ENCODE measurements at places on chromosomes 6 and 20.

DNA sequence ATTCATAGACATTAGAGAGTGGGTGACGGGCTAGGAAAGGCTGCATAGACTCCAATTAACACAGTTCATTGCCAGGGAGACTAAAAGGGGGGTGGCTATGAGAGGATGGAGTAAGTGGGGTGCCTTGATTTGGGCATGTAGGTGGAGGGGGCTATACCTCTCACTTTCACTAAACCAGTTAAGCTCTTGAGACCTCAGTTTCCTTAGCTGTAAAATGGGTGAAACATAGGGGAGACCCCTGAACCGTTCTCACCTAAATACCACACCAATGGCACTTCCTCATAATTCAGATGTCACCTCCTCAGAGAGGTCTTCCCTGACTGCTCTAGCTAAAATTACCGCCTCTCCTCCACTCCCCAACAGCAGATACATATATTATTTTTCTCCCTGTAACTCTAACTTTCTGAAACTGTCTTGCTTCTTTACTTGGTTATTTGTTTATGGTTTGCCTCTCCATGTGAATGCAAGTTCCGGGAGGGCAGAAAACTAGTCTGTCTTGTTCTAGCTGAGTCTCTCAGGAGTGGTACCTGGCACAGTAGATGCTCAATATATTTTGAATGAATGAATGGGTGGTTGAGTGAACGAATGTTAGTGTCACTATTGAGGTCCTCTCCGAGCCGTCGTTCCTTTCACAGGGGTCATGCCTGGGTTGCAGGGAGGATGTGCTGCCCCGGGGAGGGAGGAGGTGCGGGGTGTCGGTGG is 615 bp upstream of the EYA2 start:
- no peak for DNase-seq

DNA sequence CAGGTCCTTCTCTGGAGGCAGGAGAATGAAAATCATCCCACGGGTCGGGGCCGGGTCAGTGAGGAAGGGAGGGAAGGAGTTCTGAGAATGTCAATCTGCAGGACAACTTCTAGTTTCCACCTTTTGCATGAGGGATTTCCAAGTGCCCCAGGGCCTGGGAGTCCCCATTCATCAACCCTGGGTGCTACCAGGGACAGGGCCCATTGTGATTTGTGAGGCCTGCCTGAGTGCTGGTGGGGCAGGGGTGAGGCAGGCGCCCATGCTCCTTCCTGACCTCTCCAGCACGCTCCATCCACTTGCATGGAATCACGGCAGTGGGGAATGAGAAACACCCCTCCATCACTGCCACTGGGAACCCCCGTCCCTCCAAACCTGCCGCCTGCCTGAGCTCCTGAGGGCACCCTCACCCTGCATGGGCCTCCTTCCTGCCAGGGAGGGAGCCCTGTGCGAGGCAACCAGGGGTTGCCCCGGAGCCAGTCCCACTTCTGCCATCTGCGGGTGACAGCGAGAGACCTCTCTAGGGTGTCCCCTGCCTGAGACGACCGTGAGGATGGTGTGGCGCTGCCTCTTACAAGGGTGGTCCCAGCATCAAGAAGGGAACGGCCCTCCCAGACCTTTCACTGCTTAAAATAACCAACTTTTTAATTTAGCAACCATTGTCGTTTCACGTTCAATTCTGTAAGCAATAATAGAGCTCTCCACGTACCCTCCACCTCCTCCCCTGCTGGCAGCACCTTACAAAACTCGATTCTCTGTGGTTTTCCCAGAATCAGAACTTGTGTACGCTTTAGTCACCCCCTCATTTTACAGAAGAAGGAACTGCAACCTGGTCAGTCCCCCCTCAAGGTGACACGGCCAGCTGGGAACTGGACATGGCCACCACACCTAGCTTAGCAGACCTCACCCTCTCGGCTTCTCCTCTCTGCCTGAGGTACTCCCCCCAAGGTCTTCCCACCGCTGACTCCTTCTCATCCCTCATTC is 28.6 kb downstream of the PMEPA1 start:
- DNase-seq, result no peak

- DNase-seq, result no peak
These were observed 642.1 kb downstream of the EPHA7 start for GRCh38 chr6:92777146-92777740.

DNA sequence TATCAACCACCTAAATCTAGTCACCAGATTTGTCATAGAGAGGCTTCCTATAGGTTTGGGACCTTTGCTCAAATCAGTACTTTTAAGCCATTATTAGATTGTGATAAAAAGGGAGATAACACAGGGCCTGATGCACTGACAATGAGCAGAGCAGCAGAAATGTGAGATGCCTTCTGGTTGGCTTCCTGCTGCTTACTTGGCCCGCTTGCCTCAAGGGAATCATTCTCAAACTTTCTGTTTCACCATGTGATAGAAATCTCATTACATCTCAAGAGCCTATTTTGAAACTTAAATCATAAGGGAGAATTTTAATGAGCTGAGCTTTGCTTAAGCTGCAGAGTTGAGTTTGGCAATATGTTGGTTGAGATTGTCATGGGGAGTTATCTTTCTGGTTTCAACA is 606.0 kb downstream of the DHX35 start:
- DNase-seq, result no peak

- DNase-seq, result no peak
These were observed 193.3 kb downstream of the SASH1 start for GRCh38 chr6:148535976-148536375.

- no peak for DNase-seq
These were observed 206.4 kb downstream of the DTNBP1 start for GRCh38 chr6:15456422-15456821.

GRCh38 chr6:105587349-105588122 is 184.7 kb upstream of the PREP start:
- no peak for DNase-seq

- DNase-seq, result no peak
These were observed 19.6 kb downstream of the LEMD2 start for GRCh38 chr6:33769248-33769821.

GRCh38 chr6:79672631-79673111 is 41.5 kb downstream of the SH3BGRL2 start:
- DNase-seq, result no peak

GRCh38 chr20:3068986-3069900 is 2.2 kb upstream of the OXT start:
- DNase-seq, result no peak

- DNase-seq, result no peak
These were observed 21.6 kb upstream of the TOP1 start for GRCh38 chr20:41006936-41007474.

DNA sequence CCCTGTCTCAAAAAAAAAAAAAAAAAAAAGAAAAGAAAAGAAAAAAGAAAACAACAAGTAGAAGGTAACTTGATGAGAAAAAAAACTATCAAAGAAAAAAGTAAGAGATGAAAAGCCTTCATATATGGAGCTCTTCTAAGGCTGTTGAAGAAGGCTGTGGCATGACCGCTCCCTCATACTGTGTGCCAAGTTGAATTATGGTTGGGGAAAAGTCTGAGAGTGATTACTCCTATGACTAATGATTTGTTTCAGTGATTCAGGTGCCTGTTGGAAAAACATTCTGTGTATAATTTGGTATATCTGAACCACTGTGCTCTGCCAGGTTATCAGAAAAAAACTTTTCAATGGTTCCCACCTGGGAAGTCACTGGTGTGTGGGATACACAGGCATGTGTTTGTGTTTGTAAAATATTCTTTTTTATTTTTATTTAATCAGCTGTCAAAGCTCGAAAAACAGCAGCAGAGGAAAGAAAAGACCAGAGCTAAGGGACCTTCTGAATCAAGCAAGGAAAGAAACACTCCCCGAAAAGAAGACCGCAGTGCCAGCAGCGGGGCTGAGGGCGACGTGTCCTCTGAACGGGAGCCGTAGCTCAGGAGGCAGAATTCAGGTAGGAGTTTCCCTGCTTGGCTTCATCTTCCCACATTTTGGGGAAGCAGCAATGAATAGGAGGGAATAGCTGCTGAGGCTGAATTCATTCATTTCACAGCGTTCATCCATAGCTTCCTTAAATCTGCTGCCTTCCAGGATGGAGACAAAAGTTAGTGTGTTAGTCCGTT is 69.7 kb upstream of the SCP2D1 start:
- DNase-seq, result no peak

GRCh38 chr20:19114410-19114809 is 98.0 kb upstream of the SLC24A3 start:
- DNase-seq, result no peak

GRCh38 chr20:32631933-32632460 is 41.7 kb downstream of the C20orf203 start:
- DNase-seq, result no peak

DNA sequence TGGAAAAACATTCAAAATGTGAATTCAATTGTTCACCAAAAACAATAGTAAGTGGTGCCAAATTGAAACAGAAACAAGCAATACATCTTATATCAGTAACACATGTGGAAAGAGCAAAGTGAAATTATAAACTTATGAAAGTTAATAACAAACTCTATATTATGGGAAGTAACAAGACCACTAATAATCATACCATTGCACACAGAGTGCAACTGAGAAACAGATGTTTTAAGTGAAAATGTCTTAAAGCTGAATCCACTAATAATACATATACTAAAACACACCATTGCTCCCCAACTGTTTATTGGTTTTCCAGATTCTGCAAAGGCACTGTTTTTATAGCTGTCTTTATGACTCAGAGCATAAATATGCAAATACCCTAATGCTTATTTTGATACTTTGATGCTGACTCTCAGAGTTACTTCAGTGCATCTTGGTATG is 292.3 kb downstream of the RFPL4B start:
- no peak for DNase-seq

- DNase-seq, result no peak
These were observed 20.5 kb upstream of the LTV1 start for GRCh38 chr6:143822584-143823024.

- no peak for DNase-seq
These were observed 16.4 kb upstream of the NT5DC1 start for GRCh38 chr6:116084284-116084683.

DNA sequence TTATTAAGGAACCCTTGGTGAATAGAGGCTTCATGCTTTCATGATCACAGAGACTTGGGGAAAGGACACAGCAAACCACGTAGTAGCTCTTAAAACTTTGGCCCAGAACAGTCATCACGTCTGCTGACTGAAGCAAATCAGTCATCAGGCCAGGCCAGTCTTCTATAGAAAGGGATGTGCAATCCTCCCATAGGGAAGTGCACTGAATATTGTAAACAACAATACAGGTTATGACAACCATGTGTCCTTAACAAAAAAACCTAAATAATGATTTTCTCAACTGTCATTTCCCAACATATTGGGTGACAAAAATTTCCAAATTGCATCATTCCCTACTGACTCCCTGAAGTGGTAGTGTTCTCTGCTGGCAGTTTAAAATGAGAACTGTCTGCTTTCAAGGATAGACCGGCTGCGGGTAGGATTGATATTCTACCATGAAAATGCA is 388.2 kb upstream of the CITED2 start:
- no peak for DNase-seq

DNA sequence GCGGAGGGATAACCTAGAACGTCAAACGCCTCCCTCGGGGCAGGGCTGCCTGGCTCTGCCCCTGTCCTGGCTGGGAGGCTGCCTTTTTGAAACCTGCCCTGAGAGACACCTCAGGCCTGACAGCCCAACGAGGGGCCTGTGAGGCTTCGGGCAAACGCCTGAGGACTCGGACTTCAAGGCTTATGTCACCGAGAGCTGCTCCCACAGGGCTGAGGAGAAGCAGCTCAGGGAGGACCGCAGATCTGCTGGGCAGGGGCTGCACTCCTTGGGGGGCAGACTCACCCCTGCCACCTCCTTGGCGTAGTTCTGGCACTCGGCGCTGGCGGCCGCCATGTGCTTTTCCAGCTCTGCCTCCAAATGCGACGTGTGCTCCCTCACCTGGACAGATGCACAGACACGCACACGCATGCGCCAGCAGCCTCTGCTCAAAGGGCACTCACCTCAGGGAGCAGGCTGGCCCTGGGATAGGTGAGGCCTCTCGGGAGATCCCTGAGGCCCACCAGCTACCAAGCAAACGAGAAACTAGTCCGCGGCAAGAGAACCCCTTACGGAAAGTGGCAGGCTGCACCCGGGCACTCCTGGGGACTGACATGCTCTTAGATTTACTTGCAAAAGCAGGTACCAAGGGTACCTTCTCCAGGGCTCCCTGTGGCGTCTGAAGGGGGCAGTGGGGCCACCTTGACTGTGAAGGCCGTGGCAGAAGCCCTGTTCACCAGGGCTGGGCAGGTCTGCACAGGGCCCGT is 49.6 kb downstream of the DSTN start:
- no peak for DNase-seq

DNA sequence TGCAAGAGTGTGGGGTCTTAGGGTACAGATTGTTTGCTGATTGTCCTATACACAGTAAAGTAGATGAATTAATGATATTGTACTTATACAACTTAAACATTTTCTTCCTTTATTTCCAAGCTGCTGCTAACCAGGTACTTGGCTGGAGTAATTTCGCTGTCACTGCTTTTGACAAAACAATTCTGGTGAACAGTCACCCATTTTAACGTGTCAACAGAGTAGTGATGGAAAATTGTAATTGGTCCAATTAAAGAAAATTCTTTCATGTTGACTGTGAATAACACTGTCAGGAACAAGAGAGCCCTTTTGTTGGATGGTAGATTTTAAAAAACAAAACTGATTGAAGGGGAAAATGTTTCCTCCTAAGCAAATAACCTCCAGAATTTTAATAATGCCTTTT is 26.4 kb upstream of the MROH8 start:
- no peak for DNase-seq

GRCh38 chr6:131492932-131493573 is 80.0 kb upstream of the ARG1 start:
- no peak for DNase-seq

- DNase-seq, result no peak
These were observed 3.3 kb upstream of the EFCAB8 start for GRCh38 chr20:32855387-32855786.

GRCh38 chr6:36844232-36845170 is 5.3 kb upstream of the CPNE5 start:
- DNase-seq, result no peak

GRCh38 chr6:131510094-131510493 is 62.9 kb upstream of the ARG1 start:
- no peak for DNase-seq

- no peak for DNase-seq
These were observed 130.5 kb downstream of the HFE start for GRCh38 chr6:26217714-26218075.

DNA sequence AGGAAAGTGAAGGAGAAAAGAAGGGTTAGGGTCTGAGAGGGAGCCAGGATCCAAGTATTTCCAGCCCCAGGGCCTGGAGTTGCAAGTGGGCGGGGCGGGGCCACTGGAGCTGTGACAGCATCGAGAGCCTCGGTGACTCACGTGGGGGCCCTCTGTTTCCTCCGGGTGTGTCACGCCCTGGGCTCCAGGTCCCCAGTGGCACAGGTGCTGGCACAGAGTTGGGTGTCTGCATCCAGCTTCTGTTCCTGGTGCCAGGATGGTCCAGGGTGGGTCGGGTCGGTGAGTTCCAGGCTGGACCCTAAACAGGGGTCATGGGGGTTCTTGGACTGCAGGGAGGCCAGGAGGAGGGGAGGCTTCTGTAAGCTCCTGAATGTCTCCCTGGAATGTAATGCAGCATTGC is 16.7 kb downstream of the RAET1L start:
- no peak for DNase-seq

Data from GM18507 (cell line).